ENCODE measurements at places on chromosomes 4 and X.

DNA sequence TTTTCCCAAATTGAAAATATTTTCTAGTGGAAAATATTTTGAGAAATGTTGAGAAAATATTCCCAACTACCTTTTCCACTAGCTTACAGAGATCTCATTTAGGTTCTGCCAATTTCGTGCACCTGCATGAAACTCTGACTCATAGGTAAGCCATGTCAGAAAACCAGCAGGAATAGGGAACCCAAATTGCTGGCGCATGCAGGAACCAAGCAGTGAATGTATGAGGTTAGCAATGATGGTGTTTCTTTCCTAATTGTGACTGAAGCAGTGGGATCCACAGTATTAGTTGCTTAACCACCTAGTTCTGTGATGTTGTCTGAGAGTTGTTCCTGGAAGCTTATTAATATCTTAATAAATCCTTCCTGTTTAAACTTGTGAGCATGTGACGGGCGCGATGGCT is 381.0 kb upstream of the TRAM1L1 start:
- no peak for DNase-seq

DNA sequence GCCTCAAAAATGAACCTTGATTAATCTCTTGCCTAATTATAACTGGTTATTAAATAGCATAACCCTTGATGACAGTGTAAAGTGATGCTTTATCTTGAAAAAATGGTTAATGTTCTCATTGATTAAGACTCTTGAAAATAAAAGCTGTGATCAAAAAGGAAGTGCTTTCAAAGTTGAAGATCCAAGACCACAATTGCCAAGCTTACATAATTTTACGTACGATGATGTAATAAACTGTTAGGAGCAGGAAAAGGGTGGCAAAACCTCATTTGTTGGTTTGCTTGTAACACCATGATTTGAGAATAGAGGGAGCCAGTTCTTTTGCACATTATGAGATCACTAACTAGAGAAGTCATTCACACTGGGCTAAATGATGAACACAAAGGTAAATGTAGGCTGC is 322.2 kb downstream of the ADGRL3 start:
- DNase-seq, result no peak

DNA sequence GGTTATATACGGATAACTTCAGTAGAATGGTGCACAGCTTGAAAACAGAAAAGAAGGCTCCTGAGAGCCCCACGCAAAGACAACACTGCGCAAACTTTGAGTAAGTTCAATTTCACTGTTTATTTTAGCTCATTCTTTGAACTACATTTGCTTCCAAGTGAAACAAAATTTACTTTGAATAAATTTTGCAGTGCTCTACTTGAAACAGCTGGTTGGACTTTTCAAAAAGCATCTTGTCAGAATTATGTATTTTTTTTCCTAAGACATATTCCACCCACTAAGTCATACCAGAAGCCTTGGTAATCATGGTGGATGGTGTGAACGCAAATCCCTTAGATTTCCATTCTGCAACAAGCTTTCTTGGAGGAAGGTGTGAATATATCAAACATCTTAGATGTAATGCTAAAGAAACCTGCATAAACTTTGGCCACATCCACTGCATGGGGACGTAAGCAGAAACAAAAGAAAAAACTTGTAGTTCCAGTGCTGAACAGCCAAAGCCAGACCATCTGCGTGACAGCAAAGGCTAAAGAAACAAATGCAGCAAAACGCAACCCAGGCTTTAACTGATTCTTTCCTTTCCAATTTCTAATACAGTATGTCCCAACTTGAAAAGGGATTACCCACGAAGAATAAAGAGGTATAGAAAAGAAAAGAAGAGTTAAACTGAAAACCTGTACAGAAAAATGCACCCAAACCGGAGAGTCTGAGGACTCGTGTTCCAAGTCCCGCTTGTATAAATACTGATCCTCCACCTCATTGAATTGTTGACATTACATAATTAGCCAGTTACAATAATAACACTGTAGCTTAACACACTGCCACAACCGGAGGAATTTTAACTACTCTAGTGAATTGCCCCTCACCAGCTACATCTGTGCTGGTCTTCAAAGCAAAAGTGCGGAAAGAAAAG is 90.9 kb downstream of the SH3RF1 start:
- no peak for DNase-seq

- no peak for DNase-seq
These were observed 11.6 kb downstream of the RBMX2 start for GRCh38 chrX:130413415-130413814.

DNA sequence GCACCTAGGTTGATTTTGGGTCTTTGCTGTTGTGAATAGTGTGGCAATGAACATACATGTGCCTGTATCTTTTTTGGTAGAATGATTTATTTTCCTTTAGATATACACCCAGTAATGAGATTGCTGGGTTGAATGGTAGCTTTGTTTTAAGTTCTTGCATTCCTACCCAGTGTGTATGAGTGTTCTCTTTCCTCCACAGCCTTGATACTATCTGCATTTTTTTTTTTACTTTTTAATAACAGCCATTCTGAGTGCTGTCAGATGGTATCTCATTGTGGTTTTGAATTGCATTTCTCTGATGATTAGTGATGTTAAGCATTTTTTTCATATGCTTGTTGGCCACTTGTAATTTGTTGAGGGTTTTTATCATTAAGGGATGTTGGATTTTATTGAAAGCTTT is 351.8 kb upstream of the GNPDA2 start:
- no peak for DNase-seq

DNA sequence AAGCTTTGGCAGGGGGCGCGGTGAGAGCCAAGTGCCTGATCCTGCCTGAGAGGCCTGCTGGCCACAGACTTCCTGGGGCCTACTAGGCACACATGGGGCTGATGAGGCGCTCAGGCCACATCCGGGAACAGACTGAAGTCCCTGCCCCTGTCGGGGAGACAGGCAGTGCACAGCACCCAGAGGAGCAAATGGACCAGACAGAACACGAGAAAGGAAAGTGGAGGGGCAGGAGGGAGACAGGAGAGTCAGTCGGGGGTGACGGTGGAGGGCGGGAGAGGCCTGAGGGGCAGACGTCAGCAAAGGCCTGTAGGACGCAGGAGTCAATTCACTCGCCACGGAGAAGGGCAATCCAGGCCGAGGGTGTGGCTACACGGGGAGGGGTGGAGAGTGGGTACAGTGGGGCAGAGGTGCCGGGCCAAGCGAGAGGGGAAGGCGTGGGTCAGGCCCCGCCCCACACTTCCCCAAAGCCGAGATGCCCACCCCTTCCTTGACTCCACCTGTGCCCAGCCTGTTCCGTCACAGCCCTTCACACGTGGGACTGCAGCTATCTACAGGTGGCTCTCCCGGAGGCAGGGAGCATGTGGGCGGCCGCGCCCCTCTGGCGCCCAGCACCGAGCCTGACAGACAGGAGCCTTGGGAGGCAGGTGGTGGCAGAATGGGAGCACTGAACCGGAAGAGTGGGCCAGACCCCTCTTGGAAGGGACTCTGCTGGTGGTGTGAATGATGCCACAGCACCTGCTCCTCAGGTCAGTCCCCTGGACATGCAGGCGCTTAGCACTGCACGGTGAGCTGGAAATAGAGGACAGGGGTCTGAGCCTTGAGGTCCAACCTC is 20.5 kb downstream of the NOP14 start:
- DNase-seq, result no peak

GRCh38 chr4:188434643-188435042 is 295.4 kb downstream of the TRIML1 start:
- DNase-seq, result no peak

- DNase-seq, result no peak
These were observed 44.3 kb downstream of the CNGA1 start for GRCh38 chr4:47972181-47972580.

DNA sequence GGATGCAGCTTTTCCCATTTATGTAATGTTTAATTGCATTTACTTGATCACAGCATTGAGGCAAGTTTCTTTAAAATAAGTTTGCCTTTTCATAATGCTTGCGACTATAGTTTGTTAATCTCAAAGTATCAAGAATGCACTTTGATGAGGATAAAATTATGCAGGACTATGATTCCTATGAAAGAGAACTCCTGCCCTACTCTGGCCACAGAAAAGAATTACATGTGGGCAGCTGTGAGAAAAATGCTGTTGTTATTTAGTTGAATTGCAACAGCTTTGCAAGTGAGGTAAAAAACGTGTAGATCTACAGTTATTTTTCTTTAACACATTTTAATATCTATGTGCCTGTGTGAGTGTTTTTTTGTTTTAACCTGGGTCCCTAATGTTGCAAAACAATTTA is 12.5 kb upstream of the OSTC start:
- DNase-seq, result no peak

GRCh38 chr4:151638295-151638858 is 122.4 kb downstream of the GATB start:
- DNase-seq, result no peak

- DNase-seq, result no peak
These were observed 76.7 kb upstream of the FAM9C start for GRCh38 chrX:13121020-13121555.

DNA sequence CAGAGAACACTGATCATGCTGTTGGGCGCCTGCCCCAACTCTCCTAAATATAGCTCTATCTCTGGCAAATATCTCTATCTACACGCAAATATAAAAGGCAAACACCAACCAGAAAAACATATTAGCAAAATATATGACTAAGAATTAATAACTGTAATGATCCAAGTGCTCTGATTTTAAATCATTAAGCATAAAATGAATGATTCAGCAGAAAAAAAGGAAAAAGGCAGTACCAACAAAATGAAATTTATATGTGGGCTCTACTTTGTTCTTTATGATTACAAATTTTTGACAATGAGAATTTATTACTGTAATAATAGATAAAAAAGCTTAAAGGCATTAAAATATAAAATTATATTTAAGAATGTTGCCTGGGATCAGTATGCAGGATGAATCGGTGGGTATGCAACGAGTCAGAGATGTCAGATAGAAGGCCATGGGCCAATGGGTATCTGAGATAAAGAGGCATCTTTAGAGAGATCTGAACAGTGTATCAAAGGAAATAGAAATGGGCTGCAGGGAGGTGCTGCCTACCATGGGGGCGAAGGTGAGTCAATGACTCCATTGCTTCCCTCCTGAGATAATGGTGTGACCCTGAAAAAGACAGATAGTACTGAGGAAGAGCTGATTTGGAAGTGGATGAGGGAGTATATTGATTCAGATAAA is 234.8 kb downstream of the SCFD2 start:
- DNase-seq, result no peak

GRCh38 chrX:119503484-119503861 is 35.2 kb downstream of the SLC25A5 start:
- no peak for DNase-seq

GRCh38 chr4:108742451-108743420 is 20.1 kb downstream of the ETNPPL start:
- no peak for DNase-seq

- DNase-seq, result no peak
These were observed 10.1 kb downstream of the SH3D19 start for GRCh38 chr4:151315212-151315886.

DNA sequence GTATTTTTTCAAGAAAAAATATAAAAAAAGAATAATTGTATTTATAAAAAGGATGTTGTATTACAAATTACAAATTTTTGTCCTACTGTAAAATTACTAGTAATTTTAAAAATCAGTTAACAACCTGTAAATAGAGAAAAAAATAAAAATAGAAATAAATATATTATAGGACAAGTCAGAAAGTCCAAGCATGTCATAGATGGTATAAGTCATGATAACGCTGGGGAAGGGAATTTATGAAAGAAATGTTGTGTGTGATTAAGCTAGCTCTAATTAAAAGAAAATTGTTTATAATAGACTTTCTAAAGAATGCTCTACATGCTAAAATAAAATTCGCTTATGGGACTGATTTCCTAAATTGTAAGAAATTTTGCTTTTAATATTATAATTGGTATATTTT is 2329.9 kb downstream of the ARAP2 start:
- no peak for DNase-seq

GRCh38 chr4:102678107-102678506 is 82.7 kb downstream of the MANBA start:
- no peak for DNase-seq

- no peak for DNase-seq
These were observed 21.7 kb upstream of the CD38 start for GRCh38 chr4:15756361-15756861.

GRCh38 chr4:43242606-43243005 is 350.1 kb downstream of the GRXCR1 start:
- no peak for DNase-seq

- peak; percentile 50 for DNase-seq
These were observed 9.1 kb downstream of the HTRA3 start for GRCh38 chr4:8278421-8279287.

- peak; percentile 36 for DNase-seq
These were observed 1.3 kb downstream of the SLC6A8 start for GRCh38 chrX:153688911-153689590.

DNA sequence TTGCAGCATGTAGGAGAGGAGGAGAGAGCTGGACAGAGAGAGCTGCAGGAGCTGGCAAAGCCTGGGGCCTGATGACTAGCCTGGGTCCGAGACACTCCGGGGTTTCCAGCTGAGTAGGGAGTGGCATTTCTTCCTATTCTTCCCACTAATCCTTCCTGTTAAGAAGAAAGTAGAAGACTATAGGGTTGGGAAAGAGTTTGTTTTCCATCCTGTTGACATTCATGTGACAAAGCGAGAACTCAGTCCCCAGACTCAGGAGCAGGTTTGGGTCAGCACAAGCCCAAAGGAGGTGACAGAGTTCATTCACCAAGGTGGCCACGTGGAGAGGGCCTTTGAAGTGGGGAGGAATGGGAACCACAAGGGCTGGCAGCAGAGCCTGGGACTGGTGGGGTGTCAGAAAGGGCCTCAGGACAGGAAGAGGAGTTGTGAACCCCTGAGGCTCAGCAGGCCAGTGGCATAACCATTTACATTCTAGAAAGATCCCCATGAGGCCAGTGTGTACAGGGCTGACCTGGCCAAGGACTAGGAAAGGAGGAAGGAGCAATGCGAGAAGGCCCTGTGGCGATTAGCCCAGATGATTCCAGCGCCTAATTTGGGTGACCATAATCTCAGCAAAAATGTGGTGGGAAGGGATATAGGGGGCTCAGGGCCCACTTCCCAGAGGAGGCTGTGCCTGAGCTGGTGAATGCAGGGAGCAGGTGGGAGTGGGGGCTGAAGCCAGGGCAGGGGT is 3.3 kb upstream of the HAUS3 start:
- DNase-seq, result no peak

GRCh38 chr4:48481581-48481980 is 1.6 kb upstream of the SLC10A4 start:
- DNase-seq, result no peak

DNA sequence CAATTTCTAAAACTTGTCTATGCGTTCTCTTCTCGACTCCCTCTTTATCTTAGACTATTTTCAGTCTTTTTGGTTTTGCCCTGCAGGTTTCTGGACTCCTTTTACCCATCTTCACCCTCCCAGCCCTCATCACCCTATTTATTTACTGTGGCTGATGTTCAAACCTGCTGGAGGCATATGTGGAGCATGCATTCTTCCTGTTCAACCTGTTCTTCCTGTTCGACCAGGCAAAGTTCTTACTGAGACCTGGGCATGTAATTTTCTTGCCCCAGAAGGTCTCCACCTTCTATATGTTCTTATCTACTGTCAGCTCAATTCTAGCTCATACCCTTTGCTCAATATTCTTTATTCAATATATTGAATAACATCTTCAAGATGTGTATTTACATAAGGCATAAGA is 69.4 kb upstream of the AGA start:
- no peak for DNase-seq

GRCh38 chr4:61067381-61067780 is 132.7 kb upstream of the ADGRL3 start:
- no peak for DNase-seq

All from glutamatergic neuron (in vitro differentiated cells).